ENCODE measurements at places on chromosomes 2 and 18.
A peak's percentile ranks its signal among the peaks of the same experiment; 100 is the strongest.

GRCh38 chr2:118498943-118499342 is 348.5 kb downstream of the EN1 start:
- DNase-seq, result peak; percentile 25

- DNase-seq, result no peak
Measured at GRCh38 chr2:231518771-231519170, 11.5 kb downstream of the NMUR1 start.

DNA sequence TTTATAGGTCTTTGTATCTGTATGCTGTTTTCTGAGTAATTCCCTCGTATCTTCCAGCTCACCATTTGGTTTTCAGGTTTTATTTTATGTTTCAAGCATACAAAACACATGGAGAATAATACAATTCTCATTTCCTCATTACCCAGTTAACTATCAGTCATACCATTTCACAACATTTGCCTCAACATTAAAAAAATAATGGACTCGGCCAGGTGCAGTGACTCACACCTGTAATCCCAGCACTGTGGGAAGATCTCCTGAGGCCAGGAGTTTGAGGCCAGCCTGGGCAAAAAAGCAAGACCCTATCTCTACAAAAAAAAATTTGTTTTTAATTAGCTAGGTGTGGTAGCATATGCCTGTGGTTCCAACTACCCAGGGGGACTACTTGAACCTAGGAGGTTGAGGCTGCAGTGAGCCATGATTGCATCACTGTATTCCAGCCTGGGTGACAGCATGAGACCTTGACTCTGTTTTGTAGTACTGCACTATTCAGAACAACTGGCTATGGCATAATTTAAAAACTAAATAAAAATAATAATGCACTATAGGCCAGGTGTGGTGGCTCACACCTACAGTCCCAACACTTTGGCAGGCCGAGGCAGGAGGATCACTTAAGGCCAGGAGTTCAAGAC is 20.3 kb downstream of the NPC1 start:
- DNase-seq, result no peak

DNA sequence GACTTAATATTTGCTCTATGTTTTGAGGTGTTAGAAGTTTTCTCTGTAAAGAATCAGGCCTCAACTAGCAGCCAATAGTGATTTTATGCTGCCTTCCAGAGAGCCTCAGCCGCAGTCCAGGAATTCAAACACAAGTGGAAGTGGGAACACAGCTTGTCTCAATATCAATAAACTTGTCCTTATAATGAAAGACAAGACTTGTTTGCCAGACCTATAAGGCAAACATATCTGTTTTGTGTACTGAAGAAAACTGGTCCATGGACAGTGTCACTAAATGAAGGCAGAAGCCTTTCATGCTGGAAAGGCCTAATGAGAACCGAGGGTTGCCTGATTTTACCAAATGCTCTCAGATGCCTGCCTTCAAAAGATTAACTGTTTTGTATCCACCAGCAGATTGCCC is 182.2 kb downstream of the EPHA4 start:
- DNase-seq, result no peak

- no peak for DNase-seq
Measured at GRCh38 chr2:67669766-67670165, 272.6 kb downstream of the ETAA1 start.

DNA sequence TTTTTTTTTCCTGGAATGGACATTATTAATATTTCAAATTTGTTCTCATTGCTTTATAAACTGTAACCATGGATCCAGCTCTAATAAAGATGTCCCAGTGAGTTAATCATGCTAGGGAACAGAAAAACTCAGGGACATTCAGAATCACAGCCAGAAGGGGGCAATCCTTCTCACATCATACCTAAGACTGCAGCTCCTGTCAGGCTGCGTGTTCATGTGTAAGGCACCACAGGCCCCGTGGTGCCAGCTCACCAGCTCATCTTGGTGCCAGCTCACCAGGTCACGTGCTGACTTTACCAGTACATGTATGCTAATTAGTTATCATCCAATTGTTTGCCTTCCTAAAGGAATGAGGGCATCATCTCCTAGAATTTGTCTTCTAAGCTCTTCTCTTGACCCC is 84.7 kb upstream of the NEDD4L start:
- peak; percentile 65 for DNase-seq

DNA sequence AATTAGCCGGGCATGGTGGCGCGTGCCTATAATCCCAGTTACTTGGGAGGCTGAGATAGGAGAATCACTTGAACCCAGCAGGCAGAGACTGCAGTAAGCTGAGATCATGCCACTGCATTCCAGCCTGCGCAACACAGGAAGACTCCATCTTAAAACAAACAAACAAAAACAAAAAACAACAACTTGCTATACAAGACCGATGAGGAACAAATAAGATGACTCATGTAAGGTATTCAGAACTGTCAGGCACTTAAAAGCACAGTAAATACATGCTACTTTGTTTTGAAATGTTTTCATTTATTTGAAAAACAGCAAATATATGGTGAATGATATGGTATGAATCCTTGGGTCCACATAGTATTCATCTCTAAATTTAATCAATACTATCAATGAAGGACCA is 66.7 kb downstream of the TRIP12 start:
- no peak for DNase-seq

- DNase-seq, result no peak
Measured at GRCh38 chr18:50461251-50461650, 86.4 kb downstream of the SKA1 start.

GRCh38 chr2:239959059-239959971 is 65.8 kb downstream of the NDUFA10 start:
- no peak for DNase-seq
